Fibroblast of the aortic adventitia (primary cell): ENCODE measurements at places on chromosomes 12 and 14. TPM values are rescaled to one million over a fixed set of nuclear protein-coding genes. Genes with fewer than 3 reads are reported as not detected.

Gene KIF26A
- under 0.01 TPM in 1 of 2 replicates, not detected in the other for total RNA-seq

Gene NELL2
- total RNA-seq, result 0.36 and 4.6 TPM in 2 replicates

Gene MLEC
- 77.1 and 135 TPM in 2 replicates for total RNA-seq

Gene CYP46A1
- 0.36 and 0.49 TPM in 2 replicates for total RNA-seq

Gene PRKCH
- total RNA-seq, result 4.2 and 17.0 TPM in 2 replicates

Gene PXN
- total RNA-seq, result 66.1 and 68.3 TPM in 2 replicates

Gene MYF5
- not detected in 2 replicates for total RNA-seq

Gene TTC5
- 16.6 and 49.7 TPM in 2 replicates for total RNA-seq
